ENCODE measurements at places on chromosomes 7 and 10.

DNA sequence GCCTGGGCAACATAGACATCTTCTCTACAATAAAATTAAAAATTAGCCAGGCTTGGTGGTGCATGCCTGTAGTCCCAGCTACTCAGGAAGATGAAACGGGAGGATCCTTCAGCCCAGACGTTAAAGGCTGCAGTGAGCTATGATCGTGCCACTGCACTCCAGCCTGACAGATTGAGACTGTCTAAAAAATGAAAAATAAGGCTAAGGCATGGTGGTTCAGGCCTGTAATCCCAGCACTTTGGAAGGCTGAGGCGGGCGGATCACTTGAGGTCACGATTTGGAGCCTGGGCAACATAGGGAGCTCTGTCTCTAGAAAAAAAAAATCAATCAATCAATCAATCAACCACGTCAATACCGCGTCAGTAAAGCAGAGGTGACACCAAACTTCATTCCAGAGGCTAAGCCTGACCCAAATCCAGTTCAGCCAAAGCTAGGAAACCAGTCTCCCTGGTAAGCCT is 31.1 kb downstream of the MRPS24 start:
- no peak for DNase-seq

- no peak for DNase-seq
Observed at GRCh38 chr7:25031432-25031831, 51.5 kb upstream of the OSBPL3 start.

GRCh38 chr7:92694211-92694610 is 104.0 kb upstream of the FAM133B start:
- no peak for DNase-seq

- DNase-seq: no peak
Observed at GRCh38 chr10:70376436-70377378, 5.7 kb downstream of the LRRC20 start.

- no peak for DNase-seq
Observed at GRCh38 chr7:141460781-141461715, 90.2 kb upstream of the AGK start.

- no peak for DNase-seq
Observed at GRCh38 chr10:129151281-129151680, 315.8 kb upstream of the MGMT start.

- DNase-seq: no peak
Observed at GRCh38 chr10:22504766-22505165, 159.5 kb downstream of the SPAG6 start.

- DNase-seq: no peak
Observed at GRCh38 chr7:114631249-114631822, 216.7 kb downstream of the FOXP2 start.

DNA sequence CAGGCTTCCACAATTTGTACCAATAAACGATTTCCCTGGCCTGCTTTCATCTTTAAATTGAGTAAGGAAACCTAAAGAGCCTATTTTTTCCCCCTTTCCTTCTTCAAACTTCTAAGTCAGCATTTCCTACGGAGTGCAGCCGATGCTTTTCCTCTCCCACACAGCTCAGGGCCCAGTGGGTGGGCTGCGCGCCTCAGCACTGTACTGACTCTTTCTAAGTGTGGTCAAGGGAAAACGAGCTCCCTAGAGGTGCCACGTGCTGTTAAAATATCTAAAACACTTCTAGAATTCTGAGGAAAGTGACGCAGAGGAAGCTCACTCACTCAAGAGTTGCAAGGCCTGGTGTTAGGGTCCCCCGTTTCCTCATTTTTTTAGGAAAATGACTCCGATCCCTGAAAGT is 29.0 kb downstream of the STEAP1B start:
- no peak for DNase-seq

- no peak for DNase-seq
Observed at GRCh38 chr10:121788717-121789116, 139.1 kb downstream of the ATE1 start.

DNA sequence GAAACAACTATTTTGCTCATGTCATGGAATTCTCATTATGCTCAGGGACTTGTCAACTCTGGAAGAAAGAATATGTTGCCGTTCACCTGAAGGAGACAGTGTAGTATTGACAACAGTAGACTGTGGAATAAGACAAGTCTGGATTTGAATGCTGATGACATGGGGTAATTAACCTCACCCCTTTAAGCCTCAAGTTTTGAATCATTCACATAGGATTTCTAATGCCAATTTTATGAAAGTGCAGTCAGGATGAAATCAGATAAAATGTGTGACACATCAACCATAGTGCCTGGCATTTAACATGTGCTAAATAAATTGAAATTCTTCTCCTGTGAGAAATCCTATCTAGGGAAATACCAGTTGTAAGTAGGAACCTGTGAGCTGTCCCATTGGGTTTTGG is 305.8 kb downstream of the KIF20B start:
- no peak for DNase-seq

DNA sequence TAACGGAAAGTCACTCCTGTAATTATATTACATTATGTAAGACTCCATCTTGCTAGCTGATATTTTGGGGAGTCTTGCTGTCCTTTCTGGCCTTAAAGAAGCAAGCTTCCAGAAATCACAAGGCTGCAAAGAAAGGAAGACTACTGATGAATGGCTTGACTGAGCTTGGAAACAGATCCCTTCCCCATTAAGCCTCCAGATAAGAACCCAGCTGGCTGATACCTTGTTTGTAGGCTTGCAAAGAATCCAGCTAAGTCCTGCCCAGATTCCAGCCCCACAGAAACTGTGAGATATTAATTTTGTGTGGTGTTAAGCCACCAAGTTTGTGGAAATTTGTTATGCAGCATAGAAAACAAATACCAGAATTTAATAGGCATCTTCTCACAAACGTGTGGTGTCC is 49.9 kb upstream of the TMEM106B start:
- no peak for DNase-seq

DNA sequence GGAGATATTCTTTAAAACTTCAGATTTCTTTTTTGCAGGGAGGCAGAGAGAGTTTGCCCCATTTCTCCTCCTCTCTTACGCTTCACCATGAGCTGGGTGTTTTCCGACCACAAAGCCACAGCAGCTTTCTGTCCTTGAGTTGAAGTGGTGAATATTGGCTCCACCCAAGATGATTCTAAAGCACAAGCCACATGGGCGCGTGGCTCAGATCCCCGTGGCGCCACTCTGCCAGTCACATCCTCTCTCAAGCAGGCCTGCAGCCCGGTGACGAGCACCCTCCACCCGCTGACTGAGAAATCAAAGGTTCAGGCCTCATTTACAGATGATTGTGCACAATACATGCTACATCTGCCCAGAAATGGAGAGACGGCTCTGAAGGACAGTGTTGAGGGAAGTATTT is 27.6 kb upstream of the RNF32 start:
- DNase-seq: peak; percentile 11

- no peak for DNase-seq
Observed at GRCh38 chr10:35565602-35566081, 39.5 kb upstream of the GJD4 start.

- no peak for DNase-seq
Observed at GRCh38 chr7:28528899-28529298, 116.6 kb downstream of the CREB5 start.

DNA sequence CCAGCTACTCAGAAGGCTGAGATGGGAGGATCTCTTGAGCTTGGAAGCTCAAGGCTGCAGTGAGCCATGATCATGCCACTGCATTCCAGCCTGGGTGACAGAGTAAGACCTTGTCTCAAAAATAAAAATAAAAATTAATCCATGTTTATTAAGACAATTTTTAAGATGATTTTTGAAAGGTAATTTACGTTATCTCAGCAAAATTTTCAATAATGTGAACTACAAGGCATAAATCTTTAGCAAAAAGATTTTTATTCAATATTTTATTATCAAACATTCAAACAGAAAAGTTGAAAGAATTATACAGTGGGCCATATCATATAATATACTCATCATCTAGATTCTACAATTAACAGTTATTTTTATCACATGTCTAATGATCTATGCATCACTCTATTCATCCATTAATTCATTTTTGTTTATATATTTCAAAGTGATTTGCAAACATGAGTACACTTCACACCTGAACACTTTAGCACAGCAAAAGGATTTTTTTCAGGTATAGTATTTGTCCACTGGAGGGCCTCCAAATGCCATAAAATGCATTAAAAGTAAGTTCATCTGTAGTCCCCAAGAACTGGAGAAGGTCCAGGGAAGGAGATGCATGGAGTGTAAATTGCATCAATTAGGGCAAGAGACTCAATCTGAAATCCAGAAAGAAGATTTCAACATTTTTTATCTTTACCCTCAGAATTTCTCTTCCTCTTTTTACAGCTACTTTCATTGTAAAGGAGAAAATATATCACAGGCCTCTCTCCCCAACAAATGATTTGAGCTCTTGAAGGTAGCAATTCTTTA is 38.6 kb upstream of the RSBN1L start:
- no peak for DNase-seq

GRCh38 chr10:34794835-34795234 is 20.3 kb downstream of the PARD3 start:
- no peak for DNase-seq

GRCh38 chr7:47578579-47579270 is 3.2 kb downstream of the TNS3 start:
- no peak for DNase-seq

GRCh38 chr7:127819975-127820731 is 168.2 kb downstream of the SND1 start:
- no peak for DNase-seq

GRCh38 chr10:14513123-14513522 is 182.4 kb upstream of the FRMD4A start:
- DNase-seq: no peak

DNA sequence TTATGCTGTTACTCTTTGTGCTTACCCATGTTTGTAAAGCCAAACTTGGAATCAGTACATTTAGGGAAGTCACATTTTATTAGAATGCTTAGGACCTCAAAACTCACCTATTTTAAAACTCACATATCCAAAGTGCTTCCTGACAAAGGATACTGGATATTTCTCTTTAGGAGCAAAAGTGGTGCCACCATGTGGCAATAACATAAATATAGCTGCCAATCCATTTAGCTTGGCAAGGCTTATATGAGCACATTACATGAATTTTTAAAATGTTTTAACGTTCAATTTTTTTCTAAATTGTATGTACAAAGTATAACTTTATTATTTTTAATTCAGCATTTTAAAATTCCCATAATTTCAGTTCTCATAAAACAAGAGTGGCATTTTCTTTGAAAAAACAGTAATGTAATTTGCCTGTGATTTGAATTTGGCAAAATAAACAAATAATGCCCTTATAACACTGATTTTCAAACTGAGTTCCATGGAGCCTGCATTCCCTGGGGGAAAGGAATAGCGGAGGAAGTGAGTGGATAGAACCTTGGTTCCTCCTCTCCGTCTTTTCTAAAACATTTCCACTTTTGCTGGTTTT is 75.4 kb downstream of the HDAC9 start:
- no peak for DNase-seq

- DNase-seq: no peak
Observed at GRCh38 chr7:1851721-1852516, 181.8 kb downstream of the ELFN1 start.
